ENCODE measurements at places on chromosomes 5 and 9.

DNA sequence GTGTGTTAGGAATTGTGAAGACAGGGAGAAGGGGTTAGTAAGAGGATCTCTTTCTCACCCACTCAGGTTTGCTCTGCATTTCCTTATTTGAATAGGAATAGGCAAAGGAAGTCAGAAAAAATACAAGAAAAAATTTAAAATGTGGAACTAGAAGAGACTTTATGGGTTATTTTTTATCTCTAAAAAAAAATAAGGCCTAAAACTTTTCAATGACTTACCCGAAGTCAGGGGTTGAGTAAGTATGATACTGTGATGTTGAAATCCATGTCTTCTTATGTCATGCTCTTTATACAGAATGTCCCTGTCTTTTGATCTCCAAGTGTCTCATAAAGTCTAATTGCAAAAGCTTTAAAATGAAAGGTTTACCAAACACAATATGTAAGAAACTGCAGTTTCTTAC is 148.3 kb upstream of the PIK3R1 start:
- DNase-seq = no peak

GRCh38 chr9:93859431-93860215 is 95.5 kb downstream of the BARX1 start:
- no peak for DNase-seq

DNA sequence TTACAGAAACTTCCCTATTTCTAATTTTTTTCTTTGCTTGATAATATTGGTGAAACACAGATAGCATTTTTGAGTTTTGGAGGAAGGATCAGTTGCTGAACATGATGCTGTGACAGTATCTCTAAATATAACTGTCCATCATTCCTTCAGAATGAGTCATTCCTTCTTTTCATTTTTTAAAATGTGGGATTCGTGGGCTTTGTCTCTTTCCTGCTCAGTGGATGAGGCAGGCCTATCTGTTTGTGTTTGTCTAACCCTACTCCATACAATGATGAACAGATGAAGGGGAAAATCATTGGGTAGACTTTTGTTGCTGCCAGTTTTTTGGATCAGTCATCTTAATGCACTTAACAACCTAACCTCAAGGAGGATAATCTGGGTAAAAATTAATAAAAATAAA is 15.7 kb upstream of the OR13C8 start:
- DNase-seq = no peak

DNA sequence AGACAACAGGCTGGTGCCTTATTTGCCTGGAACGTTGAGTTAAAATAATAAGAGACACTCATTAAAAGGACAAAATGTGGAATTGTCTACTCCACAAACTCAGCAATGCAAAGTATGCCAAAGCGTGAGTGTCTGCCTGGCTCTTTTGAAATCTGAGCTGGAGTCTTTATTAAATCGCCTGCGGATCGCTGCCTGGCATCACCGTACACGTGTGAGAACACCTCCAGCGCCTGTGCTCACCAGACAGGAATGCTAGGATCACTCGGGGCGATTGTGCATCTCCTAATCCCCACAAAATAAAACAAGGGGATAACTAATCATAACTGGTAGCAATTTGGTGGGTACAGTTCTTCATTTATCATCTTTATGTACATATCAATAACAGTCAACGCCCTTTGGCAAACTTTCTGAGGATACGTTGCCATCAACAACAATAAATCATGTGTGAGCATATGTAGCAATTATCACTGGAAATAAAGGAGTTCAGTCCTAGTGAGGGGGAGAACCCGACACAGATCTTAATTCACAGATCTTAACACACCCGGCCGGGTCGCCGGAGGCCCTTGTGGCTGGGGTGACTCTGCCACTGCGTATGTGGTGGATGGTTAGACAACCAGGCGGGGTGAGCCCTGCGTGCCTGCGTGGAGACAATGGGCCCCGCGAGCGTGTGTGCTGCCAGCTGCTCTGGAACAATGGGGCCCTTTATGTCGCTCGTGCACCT is 284.9 kb upstream of the IRX1 start:
- no peak for DNase-seq

GRCh38 chr9:82126256-82126655 is 137.7 kb downstream of the SPATA31D1 start:
- no peak for DNase-seq

DNA sequence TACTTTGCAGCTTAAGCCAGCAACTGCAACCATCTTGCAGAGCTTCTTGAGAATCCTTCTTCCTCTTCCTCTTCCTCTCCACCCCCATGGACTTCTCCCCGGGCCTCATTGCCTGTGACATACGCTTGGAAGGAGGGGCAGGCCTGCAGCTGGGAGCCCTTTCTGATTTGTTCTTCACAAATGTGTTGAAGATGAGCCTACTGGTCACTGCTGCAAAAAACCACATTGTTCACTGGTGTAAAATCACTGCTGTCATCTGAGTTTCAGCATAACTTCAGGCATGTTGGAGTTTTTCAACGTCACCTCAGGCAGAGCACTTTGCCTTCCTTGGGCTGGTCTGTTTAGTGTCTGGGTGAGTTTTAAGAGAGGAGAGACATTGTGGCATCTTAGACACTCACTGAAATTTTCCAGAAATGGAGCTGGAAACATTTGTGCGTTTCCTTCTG is 7.9 kb downstream of the TJP2 start:
- DNase-seq = no peak

GRCh38 chr9:25716220-25716872 is 38.1 kb upstream of the TUSC1 start:
- no peak for DNase-seq

GRCh38 chr5:137828180-137828579 is 39.5 kb upstream of the MYOT start:
- DNase-seq = no peak

DNA sequence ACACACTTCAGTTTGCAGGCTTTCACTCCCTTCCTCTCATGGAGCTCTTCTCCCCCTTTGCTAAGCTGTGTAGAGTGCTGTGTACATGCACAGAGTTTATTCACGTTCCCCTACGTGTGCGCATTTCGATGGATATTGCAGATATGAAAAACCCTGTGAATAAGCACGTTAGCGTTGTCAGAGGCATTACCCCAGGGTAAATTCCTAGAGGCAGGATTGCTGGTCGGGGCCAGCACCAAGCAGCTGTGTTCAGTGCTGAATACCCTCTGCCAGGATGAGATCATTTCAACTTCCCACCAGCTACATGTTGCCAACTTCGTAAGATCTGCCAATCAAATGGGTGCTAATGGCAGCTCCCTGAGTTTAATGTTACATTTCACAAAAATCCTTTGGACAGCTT is 172.3 kb upstream of the PPP1R26 start:
- no peak for DNase-seq

GRCh38 chr5:168273056-168273980 is 18.1 kb upstream of the WWC1 start:
- no peak for DNase-seq

DNA sequence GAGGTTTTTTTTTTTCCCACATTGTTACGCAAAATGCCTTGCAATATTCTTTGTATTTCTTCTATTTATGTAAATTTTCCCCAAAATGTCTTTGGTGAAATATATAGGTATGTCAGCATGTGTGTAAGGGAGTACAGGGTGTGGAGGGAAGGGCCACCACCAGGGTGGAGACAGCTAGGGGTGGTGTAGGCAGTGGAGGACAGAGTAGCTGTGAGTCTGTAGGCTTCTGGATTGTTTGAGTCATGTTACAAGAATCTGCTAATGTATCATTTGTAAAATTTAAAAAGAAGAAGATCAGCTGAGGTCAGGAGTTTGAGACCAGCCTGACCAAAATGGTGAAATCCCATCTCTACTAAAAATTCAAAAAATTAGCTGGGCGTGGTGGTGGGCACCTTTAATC is 175.5 kb downstream of the NXNL2 start:
- no peak for DNase-seq

GRCh38 chr5:78492224-78492623 is 131.8 kb downstream of the SCAMP1 start:
- DNase-seq = no peak

- no peak for DNase-seq
These were observed 71.2 kb downstream of the MARCHF11 start for GRCh38 chr5:16108418-16108817.

GRCh38 chr5:82793808-82794419 is 283.3 kb downstream of the TMEM167A start:
- DNase-seq = no peak

DNA sequence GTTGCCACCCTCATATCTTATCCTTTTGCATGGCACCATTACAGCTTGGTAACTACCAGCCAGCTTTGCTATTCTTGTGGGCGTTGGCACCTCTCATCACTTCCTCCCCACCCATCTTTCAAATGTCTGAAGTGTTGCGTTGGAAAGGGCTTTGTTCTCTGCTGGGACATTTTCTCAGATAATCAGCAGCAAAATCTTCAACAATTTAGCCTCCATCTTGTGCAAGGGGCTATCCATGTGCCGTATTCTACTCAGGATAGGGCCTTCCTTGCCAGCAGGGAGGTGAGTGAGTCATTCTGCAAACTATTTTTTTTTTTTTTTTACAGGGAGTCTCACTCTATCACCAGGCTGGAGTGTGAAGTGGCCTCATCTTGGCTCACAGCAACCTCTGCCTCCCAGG is 62.1 kb upstream of the NUDT12 start:
- no peak for DNase-seq

DNA sequence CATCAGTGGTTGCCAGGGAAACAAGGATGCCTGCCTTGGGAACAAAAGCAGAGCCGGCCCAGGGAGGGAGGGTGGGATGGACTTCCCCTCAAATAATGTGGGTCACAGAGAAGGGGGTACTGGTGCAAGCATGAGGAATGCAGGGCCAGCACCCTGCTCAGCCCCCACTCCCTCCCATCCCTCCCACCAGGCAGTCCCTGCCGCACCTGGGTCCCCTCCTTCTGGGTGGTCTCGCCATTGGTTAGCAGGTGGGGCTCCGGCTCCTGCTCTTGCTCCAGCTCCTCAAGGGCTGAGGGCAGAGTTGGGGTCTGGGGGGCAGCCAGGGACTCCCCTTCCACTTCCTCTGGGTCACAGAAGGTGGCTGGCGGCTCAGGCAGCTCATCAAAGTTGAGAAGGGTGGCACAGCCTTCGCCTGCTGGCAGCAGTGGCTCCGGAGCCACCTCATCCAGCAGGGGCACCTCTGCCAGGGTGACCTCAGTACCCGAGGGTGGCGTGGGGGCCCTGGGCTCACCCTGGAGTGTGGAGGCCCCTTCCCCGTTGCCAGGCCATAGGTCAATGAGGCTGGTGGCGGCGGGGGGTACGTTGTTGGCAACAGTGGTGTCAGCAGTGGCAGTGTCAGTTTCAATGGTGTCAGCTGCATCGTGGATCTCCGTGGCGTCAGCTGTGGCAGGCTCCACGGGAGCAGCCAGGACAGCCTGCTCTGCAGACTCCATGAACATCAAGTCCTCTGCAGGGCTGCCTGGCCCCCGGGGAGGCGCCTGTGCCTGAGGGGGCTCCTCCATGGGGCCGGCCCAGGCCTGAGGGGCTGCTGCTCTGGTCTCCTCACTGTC is 11.5 kb downstream of the PRR7 start:
- no peak for DNase-seq

DNA sequence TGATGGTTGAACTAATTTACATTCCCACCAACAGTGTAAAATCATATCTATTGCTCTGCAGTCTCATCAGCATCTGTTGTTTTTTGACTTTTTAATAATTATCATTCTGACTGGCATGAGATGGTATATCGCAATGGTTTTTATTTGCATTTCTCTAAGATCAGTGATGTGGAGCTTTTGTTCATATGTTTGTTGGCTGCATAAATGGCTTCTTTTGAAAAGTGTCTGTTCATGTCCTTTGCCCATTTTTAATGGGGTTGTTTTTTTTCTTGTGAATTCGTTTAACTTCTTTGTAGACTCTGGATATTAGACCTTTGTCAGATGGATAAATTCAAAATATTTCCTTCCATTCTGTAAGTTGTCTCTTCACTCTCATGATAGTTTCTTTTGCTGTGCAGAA is 115.2 kb upstream of the CDH12 start:
- no peak for DNase-seq

GRCh38 chr9:119304555-119304954 is 64.7 kb downstream of the BRINP1 start:
- no peak for DNase-seq

DNA sequence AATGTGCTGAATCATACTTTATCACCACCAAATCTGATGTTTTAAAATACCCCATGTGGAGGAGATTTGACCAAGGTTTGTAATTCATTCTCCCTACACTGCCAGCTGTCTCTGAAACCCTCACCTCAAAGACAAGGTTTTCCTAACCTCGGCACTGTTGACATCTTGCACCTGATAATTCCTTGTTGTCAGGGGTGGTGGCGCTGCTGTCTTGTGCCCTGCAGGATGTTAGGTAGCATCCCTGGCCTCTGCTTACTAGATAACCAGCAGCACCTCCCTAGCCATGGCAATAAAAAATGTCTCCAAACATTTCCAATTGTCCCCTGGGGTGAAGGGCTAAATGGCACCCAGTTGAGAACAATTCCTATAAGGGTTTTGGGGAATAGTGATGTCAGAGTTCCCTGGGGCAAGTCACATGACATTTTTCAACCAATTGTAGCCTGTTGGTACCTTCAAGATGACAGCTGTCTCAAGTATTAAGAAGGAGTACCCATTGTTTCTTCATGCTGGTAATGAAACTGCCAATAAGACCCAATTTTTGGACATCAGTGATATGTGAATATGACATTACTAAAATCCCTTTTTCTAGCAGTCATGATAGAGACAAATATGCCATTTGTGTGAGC is 160.6 kb upstream of the PLCXD3 start:
- DNase-seq = no peak

DNA sequence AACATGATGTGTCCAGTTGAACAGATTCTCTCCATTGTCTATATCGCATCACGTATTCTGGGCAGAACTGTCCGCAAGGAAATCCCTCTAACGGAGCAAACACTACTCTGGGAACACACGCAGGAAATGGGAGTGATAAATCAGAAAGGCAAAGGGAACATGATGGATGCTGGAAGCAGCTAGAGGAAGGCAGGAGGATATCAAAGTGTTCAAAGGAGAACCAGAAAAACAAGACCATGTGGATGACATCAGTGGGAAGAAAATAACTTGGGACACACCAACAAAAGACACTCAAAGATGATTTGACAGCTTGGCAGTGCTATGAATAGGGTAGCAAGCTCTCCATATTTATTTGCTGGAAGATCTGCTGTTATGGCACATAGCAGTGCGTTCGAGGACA is 142.9 kb downstream of the PLK2 start:
- DNase-seq = no peak

GRCh38 chr9:134725605-134725940 is 84.0 kb downstream of the COL5A1 start:
- DNase-seq = no peak

- no peak for DNase-seq
These were observed 34.1 kb downstream of the WHRN start for GRCh38 chr9:114471157-114471556.

DNA sequence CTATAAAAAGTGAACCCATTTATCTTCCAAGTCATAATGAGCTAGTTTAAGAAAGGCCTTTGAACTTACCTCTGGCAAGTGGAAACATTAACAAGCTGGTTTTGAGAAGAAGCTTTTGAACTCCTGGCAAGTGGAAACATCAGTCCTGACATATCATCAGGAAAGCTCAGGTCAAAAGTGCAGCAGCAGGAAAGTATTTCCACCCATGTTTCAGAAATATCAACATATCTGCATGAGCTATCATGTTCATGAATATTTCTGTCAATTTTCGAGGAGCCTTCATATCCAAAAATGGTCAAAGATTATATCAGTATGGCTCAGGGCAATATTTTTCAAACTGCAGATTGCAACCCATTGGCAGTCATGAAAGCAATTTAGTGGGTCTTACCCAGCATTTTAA is 133.9 kb downstream of the PLK2 start:
- DNase-seq = no peak

GRCh38 chr5:13698885-13699284 is 245.6 kb downstream of the DNAH5 start:
- DNase-seq = no peak

- no peak for DNase-seq
These were observed 59.2 kb downstream of the NSUN2 start for GRCh38 chr5:6573651-6574101.
